ENCODE measurements at places on chromosomes 6 and 20. TPM values are rescaled to one million over a fixed set of nuclear protein-coding genes. Genes with fewer than 3 reads are reported as not detected.
A peak's percentile ranks its signal among the peaks of the same experiment; 100 is the strongest.

EPM2A gene
- total RNA-seq, result 16.5 TPM

DNA sequence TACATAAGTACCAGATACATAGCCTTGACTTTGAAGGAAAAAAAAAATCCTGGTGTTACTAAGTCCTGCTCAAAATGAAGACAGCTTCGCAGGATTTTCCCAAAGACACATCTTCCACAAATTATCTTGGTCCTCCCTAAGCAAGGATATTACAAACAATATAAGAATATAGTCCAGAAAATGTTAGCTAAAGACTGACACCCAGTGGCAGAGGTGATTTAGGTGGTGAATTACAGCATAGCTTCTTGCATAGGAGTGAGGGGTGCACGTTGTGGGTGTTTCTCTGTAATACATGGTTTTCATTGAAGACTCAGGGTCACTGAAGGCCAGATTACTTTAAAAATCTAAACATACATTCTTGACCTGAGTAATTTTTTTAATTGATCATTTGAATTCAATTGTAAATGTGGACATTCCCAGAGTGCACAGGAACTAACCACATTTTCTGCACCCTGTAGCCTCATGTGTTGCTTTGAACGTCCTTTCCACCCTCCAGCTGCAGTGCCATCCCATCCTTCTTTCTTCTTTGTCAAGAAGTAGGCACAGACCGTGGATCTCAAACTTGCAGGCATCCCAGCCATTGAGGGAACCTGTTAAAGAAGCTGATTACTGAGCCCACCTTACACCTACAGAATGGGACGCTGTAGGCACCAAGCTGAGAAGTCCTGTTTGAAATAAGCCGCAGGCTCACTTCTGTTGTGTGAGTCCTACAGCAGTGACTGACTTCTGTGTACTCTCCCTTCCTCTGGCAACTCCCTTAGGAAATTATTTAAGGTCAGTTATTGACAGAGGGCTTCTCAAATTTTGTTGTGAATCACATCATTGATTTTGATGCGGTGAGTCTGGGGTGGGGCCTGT lies 102.6 kb downstream of the PERP start:
- DNase-seq, result no peak

PRKN gene
- total RNA-seq, result 9.3 TPM

GRCh38 chr20:17795501-17796071 lies 95.8 kb downstream of the BANF2 start:
- no peak for DNase-seq

RBCK1 gene
- total RNA-seq, result 133 TPM

DNA sequence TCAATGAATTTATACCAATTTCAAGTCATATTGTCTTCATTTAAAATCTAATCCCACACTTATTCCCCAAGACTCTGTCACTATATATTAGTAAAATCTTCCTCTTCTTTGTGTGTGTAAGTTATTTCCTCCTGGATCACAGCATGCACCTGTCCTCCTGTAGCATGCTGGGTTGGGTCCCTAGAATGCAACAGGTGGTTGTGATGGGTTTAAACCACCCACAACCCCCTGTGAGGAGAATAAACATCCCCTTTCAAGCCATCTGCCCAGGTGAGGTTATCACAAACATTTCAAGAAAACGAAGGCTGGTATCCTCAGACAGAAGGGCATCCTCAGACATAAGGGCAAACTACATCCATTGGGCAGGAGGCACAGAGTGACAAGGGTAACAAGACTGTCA lies 26.4 kb downstream of the DZANK1 start:
- no peak for DNase-seq

DNA sequence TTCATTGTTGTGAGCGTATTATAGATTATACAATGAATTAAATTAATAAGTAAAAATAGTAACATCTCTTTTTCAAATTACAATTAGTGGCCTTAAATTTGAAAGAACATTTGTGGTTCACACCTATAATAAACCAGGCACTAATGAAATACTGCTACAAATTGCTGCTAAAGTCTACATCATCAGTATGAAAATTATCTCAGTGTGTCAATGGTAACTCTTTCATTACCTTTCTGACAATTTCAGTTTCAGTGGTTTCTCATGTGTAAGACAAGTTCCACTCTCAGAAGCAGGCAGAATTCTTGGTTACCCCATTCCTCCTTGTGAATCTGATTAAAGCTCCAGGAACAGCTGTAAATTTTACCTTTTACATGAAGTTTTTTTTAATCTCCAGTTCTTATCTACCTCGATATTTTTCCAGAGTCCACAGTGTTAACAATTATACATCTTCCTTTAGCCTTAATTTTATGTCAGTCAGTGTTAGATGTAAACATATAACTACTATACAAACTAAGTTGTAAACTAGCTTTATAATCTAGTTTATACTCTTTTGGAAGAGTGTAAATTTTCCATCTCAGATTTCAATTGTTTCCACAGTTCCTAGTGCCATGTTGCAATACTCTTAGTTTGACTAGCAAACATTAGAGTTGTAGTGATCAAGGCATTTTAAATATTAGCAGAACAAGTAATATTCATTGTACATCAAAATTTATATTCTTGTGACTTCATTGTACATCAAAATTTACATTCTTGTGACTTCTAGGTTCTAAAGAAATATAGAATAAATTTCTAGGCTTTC lies 1038.4 kb downstream of the EPHA7 start:
- DNase-seq, result no peak

- DNase-seq, result no peak
Measured at GRCh38 chr6:7261852-7262461, 51.0 kb downstream of the SSR1 start.

GRCh38 chr6:169864148-169865020 lies 113.0 kb downstream of the ERMARD start:
- DNase-seq, result peak; percentile 37

VPS16 gene
- 43.2 TPM for total RNA-seq

DNA sequence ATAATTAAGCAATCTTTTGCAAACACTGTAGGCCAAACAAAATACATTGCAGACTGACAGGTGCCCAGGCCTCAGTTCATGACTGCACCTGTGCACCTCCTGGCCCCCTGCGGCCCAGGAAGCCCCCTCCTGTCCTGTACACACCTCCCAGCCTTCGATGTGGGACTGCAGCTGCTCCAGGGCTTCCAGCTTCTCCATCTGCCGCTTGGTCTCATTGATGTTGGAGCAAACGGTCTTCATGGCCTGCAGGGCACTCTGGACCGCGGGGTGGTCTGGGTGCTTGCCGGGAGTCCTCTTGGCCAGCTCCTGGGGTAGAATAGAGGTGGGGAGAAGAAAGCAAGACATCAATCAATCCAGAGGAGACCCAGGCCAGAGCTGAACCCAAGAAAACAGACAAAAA lies 119.7 kb downstream of the PREX1 start:
- DNase-seq, result no peak

DNA sequence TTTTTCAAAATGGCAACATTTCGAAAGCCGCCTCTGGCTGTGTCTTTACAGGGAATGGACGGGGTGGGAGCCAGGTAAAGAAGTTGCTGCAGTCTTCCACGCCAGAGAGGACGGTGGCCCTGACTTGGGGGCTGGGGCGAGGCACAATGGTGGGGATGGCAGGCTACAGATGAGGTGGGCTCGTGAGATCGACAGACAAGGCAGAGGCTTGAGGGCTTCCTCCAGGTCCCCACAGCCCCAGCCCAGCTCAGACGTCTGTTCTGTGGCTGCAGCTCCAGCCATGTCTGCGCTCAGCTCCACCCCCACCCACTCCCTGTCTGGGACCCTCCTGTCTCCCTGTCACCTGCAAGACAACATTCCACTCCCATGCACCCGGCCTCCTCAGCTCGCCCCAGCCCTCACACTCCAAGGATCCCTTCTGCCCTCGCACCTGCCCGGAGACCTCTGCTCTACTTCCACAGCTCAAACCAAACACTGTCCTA lies 7.4 kb upstream of the C20orf144 start:
- no peak for DNase-seq

DNA sequence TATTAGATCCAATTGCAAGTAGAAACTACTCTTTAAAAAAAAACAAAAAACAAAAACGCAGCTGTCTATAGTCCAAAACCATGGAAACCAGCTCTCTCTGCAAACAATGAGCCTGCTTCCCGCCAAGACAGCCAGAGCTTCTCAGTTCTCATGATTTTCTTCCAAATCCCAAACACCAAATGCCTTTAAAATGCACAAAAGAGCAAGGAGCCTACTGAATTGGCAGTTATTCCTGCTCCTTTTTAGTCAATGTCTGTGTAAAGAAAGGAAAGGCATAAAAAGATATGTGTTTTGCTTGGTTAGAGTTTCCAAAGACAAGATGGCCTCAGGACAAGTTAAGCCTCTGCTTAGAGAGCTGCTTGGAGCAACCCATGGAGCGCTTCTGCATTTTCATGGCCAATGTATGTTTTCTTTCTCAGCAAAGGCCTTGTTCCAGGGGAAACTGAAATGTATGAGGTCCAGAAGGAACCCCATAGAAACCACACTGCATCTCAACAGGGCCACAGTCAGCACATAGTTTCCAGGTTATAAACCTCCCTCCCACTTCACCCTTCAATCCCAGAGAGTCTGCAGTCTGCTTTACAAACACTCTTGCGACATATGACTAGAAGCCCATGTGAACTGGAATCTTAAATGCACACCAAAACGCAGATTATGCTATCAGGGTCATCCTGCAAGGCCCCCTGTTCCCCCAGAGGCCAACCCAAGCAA lies 209.3 kb upstream of the TAB2 start:
- DNase-seq, result no peak

DNA sequence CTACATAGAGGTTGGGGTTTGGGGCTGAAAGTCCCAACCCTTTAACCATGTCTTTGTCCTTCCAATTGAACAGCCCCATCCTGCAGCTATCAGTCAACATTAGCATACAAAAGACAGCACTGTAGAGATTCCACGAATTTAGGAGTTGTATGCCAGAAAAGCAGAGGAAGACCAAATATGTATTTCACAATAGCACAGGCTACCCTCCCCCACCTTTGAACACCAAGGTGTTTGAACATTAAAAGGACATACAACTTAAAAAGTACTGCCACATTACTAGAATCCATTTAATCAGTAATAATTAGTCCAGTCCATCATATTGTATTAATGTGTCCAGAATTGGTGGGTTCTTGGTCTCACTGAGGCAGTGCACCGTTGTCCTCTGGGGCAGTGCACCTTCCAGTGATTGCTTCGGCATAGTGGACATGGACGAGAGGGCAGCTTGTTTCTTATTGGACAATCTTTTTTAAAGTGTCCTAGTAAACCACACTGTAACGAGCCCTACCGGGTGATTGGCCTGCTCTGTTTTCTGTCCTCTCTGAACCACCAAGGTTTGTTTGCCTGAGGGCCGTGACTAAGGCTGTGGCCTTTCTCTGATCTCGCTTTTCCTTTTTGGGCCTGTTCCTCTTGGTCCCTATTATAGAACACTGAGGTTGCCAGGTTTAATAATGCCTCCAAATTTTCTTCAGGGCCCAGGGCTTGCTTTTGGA lies 36.4 kb downstream of the GSTA4 start:
- DNase-seq, result no peak

DNA sequence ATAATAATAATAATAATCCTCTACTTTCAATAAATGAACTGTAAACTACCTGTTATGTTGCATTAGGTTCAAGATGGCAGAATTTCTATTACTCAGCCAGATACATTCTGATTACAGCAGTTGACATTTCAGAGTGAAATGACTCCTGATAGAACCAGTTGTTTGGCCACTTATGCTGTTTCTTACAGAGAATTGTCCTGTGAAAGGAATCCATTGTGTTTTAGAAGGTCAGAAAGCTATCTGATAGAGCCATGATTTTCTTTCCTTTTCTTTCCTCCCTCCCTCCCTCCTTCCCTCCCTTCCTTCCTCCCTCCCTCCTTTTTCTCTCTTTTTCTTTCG lies 16.6 kb downstream of the GJA10 start:
- DNase-seq, result no peak

DNA sequence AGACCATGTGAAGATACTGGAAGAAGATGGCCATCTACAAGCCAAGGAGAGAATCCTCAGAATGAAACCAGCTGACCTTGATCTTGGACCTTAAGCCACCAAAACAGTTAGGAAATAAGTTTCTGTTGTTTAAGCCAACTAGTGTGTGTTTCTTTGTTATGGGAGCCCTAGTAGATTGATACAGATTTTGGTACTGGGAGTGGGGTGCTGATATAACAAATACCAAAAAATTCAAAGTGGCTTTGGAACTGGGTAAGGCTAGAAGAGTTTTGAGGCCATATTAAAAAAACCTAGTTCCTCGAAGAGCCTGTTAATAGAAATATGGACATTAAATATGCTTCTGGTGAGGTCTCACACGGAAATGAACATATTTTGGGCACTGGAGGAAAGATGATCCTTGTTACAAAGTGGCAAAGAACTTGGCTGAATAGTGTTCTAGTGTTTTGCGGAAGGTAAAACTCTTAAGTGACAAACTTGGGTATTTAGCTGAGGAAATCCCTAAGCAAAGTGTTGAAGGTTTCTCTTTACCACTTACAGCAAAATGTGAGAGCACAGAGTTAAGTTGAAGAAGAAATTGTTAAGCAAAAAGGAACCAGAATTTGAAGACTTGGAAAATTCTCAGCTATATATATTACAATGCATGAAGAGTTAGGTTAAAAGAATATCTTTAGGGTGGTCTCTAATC lies 55.1 kb upstream of the CD83 start:
- DNase-seq, result no peak

GGTLC1 gene
- total RNA-seq, result 0.40 TPM

GABRR1 gene
- total RNA-seq, result not detected

DNA sequence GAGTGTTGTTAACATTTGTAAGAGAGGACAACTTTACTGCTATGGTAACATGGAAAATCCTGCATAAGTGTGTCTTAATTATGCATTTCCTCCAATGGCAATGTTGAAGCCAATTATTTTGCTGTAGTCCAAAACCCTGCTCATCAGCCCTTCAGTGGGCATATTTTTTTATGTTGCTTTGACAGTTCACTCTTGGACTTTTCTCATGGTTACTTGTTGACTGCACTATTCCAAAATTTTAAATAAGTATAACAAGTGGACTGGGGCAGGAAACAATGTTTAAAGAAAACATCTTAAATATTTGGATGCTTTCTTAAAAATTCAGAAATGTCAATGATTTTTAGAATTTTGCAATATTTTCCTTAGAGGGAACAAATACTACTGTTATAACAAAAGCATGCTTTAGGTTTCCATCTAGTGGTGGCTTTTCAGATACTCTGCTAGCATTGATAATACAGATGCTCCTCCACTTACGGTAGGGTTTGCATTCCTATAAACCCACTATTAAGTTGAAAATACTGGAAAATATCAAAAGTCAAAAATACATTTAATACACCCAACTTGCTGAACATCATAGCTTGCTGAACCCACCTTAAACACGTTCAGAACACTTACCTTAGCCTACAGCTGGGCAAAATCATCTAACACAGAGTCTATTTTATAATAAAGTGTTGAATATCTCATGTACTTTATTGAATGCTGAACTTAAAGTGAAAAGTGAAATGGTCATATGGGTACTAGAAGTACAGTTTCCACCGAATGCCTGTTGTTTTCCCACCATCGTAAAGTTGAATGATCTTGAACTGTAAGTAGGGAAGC lies 86.4 kb downstream of the ADGRG6 start:
- DNase-seq, result no peak

HLA-DOA gene
- total RNA-seq, result 8.4 TPM

- DNase-seq, result no peak
Measured at GRCh38 chr6:51842804-51843378, 244.5 kb downstream of the PKHD1 start.

Data from mucosa of gallbladder (tissue), 1 donor.